ENCODE measurements at places on chromosomes 12 and 14. TPM values are rescaled to one million over a fixed set of nuclear protein-coding genes. Genes with fewer than 3 reads are reported as not detected.

- DNase-seq, result no peak
Measured at GRCh38 chr14:98937712-98938505, 334.1 kb downstream of the BCL11B start.

- no peak for DNase-seq
Measured at GRCh38 chr12:6345319-6346091, 3.6 kb upstream of the TNFRSF1A start.

DNA sequence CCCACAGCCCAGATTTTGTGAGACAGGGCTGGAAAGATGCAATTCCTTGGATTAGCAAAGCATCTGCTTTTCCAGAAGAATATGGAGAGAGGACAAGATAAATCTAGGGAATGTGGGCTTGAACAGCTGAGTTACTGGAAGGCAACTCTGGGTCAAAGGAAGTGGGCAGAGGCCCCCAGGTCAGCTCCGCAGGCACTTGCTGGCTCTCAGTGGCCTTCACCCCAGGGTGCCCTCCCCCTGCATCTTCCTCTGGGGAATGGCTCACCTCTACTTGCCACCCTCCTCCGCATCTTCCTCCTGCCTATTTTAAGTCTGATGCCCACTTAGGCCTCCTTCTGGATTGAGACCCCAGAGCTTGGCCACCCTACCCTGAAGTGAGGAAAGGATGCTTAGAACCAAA is 10.5 kb upstream of the PNMA1 start:
- DNase-seq, result no peak

- DNase-seq, result peak; percentile 12
Measured at GRCh38 chr14:58829594-58829993, 191.8 kb downstream of the DACT1 start.

Gene TMEM229B
- 0.41 TPM for total RNA-seq

Gene MYF6
- total RNA-seq, result not detected

Gene TBX5
- total RNA-seq, result not detected

GRCh38 chr12:726281-727140 is 25.9 kb upstream of the WNK1 start:
- DNase-seq, result no peak

Gene COX8C
- not detected for total RNA-seq

Gene DENND5B
- total RNA-seq, result 6.1 TPM

GRCh38 chr12:31768046-31768445 is 39.2 kb upstream of the AMN1 start:
- no peak for DNase-seq
